ENCODE measurements at places on chromosomes 5 and 9.

DNA sequence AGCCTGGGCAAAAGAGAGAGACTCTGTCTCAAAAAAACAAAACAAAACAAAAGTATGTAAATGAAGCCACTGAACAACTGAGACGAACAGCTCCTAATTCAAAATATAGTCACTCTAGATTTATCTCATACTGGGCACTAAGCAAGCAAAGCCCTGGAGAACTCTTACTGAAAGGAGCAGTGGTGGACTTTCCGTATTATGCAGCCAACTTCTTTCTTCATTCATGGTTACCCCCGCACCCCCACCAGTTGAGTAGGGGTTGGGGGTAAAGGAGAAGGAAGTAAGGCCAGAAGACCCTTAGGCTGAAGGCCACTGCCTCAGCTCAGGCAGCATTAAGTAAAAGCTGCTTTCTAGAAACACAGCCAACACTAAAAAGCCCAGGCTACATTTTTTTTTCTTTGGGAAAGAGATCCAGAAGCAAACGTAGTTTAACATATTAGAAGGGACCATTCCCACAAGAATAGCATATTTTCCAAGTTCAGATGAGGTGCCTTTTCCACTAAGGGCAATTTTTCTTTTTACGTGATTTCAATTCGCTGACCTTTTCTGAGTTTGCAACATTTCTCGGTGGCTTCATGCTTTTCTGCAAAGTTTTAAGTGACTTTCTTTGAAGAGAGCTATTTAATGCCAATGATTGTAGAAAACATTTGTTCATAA lies 55.3 kb downstream of the MAPKAP1 start:
- DNase-seq = no peak

GRCh38 chr9:78620764-78621163 lies 323.8 kb downstream of the PSAT1 start:
- DNase-seq = no peak

GRCh38 chr5:107199756-107200155 lies 471.0 kb downstream of the EFNA5 start:
- no peak for DNase-seq

DNA sequence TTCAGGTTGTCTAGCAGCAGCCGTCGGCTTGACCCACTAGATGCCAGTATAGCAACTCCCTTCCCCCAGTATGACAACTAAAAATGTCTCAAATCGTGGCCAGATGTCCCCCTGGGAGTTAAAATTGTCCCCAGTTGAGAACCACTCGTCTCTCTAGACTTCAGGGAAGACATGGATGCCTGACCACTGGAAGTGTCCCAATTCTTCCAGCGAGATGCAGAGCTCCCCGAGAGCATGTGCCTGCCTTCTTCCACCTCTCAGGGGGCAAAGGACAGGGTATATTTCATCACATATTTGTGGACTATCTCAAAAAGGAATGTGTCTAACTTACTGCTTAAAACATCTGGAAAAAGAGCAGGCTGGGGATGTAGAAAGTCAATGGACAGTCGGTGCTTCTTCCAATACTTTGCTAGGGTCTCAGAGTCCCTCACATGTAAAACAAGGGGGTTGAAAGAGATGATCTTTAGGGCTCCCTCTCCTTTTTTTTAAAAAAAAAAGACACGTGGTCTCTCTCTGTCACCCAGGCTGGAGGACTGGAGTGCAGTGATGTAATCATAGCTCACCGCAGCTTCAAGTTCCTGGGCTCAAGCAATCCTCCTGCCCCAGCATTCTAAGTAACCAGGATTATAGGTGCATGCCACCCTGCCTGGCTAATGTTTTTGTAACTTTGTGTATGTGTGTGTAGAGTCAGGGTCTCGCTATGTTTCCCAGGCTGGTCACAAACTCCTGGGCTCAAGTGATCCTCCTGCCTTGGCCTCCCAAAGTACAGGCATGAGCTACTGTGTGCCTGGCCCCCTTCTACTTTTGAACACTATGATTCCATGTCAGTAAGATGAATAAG lies 190.6 kb downstream of the DAB2IP start:
- DNase-seq = no peak

DNA sequence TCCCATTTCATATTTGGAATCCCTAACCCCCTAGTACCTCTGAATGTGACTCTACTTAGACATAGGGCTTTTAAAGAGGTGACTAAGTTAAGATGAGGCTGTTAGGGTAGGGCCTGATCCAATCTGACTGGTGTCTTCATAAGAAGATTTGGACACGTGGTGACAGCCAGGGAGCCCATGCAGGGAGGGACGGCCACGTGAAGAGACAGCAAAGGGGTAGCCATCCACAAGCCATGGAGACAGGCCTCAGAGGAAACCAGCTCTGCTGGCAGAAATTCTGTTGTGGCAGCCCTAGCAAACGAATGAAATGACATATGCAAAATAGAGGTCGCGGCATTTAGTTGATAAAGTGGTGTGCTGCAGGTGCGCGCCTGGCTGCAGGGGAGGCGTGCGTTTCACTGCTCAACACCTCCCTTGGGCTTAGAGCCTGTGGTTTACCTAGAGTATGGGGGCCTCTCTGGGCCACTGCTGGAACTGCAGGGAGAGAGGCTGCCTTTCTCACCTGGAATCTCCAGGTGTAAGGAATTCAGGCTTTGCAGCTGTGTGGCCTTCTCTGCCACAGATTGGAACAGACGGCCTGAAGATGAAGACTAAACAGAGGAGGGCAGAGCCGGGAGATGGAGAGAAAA lies 7.1 kb upstream of the AFAP1L1 start:
- DNase-seq = no peak

GRCh38 chr9:130535818-130536521 lies 43.4 kb upstream of the FUBP3 start:
- peak; percentile 19 for DNase-seq

Measured in left lung (tissue), 14 donors.